ENCODE measurements at places on chromosomes 12 and 14.

- no peak for DNase-seq
Measured at GRCh38 chr12:107529991-107530390, 155.6 kb upstream of the PWP1 start.

DNA sequence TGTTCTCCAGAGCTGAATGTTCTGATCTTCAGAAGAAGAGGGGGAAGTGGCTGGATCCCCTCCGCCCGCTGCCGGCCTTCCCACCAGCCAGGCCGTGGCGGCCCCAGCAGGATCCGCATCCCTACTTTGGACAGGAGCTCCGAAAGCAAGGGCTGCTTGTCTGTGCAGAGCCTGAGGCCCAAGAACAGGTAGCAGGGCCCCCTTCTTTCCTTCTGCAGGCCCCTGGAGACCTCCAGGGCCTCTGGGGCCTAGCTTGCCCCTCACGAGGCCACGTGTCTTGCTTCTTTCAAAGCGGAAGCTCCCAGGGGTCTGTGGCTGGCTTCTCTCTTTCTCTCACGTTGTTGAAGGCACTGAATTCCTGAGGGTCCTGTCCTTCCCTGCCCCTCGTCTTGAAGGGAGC is 13.2 kb downstream of the PGF start:
- DNase-seq = no peak

- no peak for DNase-seq
Measured at GRCh38 chr12:40946612-40947194, 241.4 kb upstream of the PDZRN4 start.

DNA sequence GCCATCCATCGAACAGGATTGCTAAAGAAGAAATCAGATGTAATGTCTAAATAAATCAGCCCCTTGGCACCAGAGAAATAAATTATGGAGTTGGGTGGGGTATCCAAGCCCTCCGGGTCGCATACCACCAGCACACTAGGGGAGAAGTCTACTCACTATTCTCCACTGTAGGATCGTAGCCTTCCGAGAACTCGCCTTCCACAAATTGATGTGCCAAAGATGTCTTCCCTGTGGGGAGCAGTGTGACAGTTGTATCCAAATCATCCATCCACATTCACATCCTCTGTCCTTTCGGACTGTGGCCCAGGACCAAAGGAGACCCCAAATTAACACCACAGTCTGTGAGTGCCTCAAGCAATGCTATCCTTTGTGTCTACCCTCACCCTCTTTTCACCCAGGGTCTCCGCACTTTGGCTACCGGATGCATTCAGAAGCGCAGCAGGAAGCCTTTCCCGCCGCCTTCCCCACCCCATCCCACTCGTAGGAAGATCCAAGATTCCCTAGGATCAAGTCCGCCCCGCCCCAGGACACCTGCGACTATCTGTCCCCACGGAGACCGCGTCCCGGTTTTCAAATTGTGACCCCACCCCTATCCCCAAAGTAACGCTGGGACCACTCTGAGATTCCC is 786 bp downstream of the RHEBL1 start:
- no peak for DNase-seq

- DNase-seq = no peak
Measured at GRCh38 chr12:25972783-25973182, 14.3 kb downstream of the RASSF8 start.

GRCh38 chr12:111868676-111869588 is 26.9 kb downstream of the MAPKAPK5 start:
- DNase-seq = no peak

GRCh38 chr12:72753571-72753970 is 481.4 kb downstream of the TRHDE start:
- no peak for DNase-seq

- DNase-seq = peak; percentile 67
Measured at GRCh38 chr14:100246809-100247428, 8.0 kb downstream of the YY1 start.

DNA sequence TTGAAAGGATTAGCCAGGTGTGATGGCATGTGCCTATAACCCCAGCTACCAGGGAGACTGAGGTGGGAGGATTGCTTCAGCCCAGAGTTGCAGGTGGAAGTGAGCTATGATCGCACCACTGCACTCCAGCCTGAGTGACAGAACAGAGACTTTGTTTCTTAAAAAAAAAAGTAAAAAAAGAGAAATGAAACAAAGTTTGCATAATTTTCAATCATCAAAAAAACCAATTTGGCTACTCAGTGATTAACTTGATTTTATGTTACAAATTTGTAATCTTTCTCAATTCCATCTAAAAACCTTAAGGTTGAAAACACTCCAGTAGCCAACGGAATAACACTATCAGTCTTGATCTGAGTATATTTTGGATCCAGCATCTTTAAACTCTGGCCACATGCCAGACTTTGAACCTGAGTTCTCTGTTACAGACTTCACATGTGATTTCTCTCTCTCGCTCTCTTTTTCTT is 12.6 kb upstream of the DENND5B start:
- DNase-seq = no peak

- no peak for DNase-seq
Measured at GRCh38 chr12:109433618-109434017, 43.5 kb downstream of the KCTD10 start.

DNA sequence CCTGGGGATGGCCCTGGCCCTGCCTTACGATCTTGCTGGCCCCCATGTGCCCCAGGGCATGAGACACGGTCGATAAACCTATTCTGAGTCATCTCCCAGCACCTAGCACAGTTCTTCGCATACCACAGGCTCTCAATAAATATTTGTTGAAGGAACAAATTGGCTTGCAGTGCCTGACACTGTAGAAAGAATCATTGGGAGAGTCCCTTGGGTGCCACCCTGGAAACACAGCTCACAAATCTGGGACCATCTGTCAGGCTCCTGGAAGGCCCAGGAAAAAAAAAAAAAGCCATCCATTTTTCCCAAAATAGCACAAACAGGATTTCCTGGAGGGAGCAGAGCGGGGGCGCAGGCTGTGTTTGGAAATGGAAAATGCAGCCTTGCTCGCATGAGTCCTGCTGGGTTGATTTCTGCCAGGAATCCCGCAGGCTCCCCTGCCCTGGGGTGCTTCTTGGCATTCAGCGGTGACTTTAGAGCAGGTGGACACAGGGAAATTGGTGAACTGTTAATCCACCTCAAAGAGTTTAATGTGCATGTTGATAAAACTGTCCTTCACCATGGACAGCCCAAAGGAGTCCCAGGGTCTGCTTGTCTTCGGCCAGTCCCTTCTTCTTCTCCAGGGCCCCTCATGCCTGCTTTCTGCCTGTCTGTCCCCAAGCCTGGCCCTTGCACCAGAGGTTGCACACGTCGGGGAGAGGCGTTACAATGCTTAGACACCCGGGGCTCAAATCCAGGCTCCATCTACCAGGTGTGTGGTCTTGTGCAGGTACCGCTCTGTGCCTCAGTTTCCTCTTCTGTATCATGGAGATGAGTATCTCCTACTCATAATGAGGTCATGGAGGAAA is 106.1 kb upstream of the RFLNA start:
- no peak for DNase-seq

DNA sequence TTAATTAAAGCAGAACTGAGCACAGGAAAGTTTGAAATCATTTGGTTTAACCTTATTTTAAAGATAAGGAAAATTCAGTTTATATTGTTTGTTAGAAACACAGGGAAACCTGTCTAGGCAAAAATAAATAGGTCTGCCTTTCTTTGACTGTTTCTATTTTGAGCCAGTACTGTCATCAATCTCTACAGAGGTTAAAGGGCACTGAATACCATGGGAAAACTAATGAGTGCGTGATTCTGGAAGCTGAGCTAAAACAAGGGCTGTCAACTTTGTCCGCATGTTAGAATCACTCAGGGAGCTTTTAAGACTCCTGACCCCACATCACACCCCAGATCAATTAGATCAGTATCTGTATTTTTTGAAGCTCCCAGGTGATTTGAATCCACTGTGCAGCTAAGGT is 38.8 kb downstream of the NOPCHAP1 start:
- DNase-seq = no peak

GRCh38 chr14:64337888-64338615 is 43.9 kb upstream of the ESR2 start:
- peak; percentile 80 for DNase-seq

DNA sequence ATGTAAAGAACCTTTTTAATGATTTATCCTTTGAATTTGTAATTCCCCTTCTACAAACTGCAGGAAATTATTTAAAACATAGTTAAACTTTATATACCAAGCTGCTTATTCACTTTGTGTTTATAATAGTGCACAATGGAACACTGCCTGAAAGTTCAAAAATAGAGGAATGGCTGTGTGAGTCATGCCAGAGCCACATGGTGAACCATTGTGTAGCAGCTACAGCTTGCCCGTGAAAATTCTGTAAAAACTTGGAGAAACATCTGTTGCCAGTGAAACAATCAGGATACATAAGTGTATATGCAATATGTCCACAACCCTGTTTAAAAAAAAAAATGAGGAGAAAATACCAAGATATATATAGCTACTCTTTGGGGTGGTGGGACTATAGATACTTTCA is 59.5 kb downstream of the VEZT start:
- DNase-seq = no peak

- no peak for DNase-seq
Measured at GRCh38 chr12:69685810-69686209, 13.3 kb downstream of the BEST3 start.

GRCh38 chr12:57214398-57214781 is 2.2 kb upstream of the NXPH4 start:
- DNase-seq = peak; percentile 35

GRCh38 chr12:116262741-116263140 is 14.8 kb downstream of the MED13L start:
- no peak for DNase-seq

- no peak for DNase-seq
Measured at GRCh38 chr12:28327722-28328121, 137.5 kb downstream of the CCDC91 start.

GRCh38 chr12:1781772-1782171 is 38.6 kb upstream of the LRTM2 start:
- DNase-seq = no peak

- DNase-seq = no peak
Measured at GRCh38 chr12:45354399-45354798, 138.5 kb downstream of the ANO6 start.

GRCh38 chr12:89082370-89082753 is 269.9 kb downstream of the DUSP6 start:
- no peak for DNase-seq

- no peak for DNase-seq
Measured at GRCh38 chr12:37666069-37666781, 650.3 kb upstream of the ALG10B start.
